ENCODE measurements at places on chromosomes 16 and 17. TPM values are rescaled to one million over a fixed set of nuclear protein-coding genes. Genes with fewer than 3 reads are reported as not detected.

- peaks cover 62% of the 10 kb centered on the region for H3K4me1 ChIP-seq
- no peak overlapping the region for H3K4me3 ChIP-seq
- no peaks in the 10 kb centered on the region for H3K27me3 ChIP-seq
- peak overlapping the region; percentile 79 for H3K27ac ChIP-seq
Observed at GRCh38 chr17:20254541-20254940, 212.8 kb downstream of the LGALS9B start.

DNA sequence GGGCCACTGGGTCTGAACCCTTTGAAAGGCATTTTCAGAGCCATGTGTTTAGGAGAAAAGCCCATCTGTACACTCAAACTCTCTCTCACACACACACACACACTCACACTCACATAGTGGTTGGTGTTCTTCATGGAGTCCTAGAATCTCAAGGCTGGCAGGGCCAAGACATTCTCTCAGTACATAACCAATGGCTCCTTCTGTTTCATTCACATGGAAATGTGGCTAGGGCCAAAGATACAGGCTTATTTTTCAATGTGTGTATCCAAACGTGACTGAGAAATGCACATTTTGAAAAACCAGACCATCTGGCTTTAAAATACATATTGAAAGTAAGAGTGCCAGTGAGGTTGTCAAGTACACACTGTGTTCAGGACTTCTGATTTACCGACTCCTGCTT, 59.0 kb upstream of the SALL1 start:
- H3K27me3 ChIP-seq: no peaks in the 10 kb centered on the region
- H3K27ac ChIP-seq: no peak overlapping the region
- H3K4me3 ChIP-seq: no peak overlapping the region

GRCh38 chr17:64538508-64539130, 31.8 kb downstream of the CEP95 start:
- H3K27me3 ChIP-seq: no peaks in the 10 kb centered on the region
- no peak overlapping the region for H3K4me3 ChIP-seq
- H3K36me3 ChIP-seq: peaks cover 3% of the 10 kb centered on the region
- H3K27ac ChIP-seq: peak overlapping the region; percentile 57
- no peak for DNase-seq

DNA sequence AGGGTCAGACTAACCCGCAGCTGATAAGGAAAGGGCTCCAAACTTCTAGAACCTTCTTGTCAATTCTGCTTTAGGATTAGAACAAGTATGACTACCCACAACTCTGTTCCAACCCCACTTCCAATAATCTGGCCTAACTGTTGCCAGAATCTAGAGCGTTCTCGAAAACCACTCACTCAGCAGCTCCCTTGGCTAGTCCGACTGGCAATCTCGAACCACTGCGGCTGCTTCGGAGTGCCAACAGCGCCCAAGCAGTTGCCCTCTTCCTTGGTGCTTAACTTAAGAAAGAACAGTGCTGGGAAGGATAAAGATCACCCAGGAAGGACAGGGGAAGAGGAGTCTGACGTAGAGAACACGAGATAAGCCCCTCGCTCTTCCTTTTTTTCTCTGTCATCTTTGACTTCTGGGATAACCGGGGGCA, 818 bp downstream of the DNAJC7 start:
- peaks cover 33% of the 10 kb centered on the region for H3K4me1 ChIP-seq
- no peak for DNase-seq
- peaks cover 9% of the 10 kb centered on the region for H3K36me3 ChIP-seq
- no peaks in the 10 kb centered on the region for H3K27me3 ChIP-seq
- peak overlapping the region; percentile 100 for H3K4me3 ChIP-seq

DNA sequence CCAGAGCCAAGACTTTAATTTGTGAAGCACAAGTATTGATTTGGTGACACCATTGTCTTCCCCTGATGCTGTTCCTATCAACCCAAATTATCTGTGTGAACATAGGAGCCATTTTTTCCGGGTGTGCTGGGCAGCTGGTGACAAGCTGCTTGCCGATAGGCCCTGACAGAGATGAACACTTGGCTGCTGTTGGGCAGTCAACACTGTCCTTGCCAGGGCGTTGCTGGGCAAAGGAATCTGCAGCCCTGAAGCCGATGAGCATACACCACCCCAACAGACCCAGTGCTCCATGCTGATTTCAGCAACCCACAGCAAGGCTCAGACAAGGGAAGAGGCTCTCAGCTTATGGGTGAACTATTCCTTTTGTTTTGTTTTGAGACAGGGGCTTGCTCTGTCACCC, 105.4 kb downstream of the YPEL2 start:
- no peaks in the 10 kb centered on the region for H3K27me3 ChIP-seq
- no peak overlapping the region for H3K4me3 ChIP-seq
- DNase-seq: no peak
- peaks cover 20% of the 10 kb centered on the region for H3K4me1 ChIP-seq
- H3K27ac ChIP-seq: no peak overlapping the region
- peaks cover 7% of the 10 kb centered on the region for H3K36me3 ChIP-seq

GRCh38 chr17:20234276-20234675, 225.1 kb downstream of the SPECC1 start:
- H3K4me3 ChIP-seq: peak overlapping the region; percentile 66
- H3K4me1 ChIP-seq: peaks cover 26% of the 10 kb centered on the region
- peak overlapping the region; percentile 80 for H3K27ac ChIP-seq

GRCh38 chr17:49029801-49030200, 32.6 kb downstream of the IGF2BP1 start:
- no peak for DNase-seq
- H3K4me1 ChIP-seq: no peaks in the 10 kb centered on the region
- no peaks in the 10 kb centered on the region for H3K36me3 ChIP-seq
- H3K27ac ChIP-seq: no peak overlapping the region
- H3K27me3 ChIP-seq: peaks cover 21% of the 10 kb centered on the region
- H3K4me3 ChIP-seq: no peak overlapping the region

DNA sequence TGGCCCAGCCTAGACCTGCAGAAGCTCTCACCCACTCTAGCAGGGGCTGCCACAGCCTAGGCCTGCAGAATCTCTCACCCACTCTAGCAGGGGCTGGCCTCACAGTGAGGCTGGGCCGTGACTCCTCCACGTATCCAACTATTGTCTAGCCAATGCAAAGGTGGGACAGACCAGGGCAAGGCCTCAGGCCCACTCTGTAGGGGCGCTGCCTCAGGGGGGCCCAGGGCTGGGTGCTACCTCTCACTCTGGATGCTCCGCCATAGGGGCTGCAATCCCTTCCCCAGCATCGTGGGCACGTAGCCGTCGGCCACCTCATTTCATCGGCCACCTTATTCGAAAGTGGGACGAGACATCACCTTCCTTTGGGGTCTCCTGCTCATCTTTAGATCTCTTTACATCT, 51.7 kb downstream of the RPH3AL start:
- no peaks in the 10 kb centered on the region for H3K36me3 ChIP-seq
- H3K4me1 ChIP-seq: no peaks in the 10 kb centered on the region
- no peak for DNase-seq
- H3K27me3 ChIP-seq: peaks cover 27% of the 10 kb centered on the region

DNA sequence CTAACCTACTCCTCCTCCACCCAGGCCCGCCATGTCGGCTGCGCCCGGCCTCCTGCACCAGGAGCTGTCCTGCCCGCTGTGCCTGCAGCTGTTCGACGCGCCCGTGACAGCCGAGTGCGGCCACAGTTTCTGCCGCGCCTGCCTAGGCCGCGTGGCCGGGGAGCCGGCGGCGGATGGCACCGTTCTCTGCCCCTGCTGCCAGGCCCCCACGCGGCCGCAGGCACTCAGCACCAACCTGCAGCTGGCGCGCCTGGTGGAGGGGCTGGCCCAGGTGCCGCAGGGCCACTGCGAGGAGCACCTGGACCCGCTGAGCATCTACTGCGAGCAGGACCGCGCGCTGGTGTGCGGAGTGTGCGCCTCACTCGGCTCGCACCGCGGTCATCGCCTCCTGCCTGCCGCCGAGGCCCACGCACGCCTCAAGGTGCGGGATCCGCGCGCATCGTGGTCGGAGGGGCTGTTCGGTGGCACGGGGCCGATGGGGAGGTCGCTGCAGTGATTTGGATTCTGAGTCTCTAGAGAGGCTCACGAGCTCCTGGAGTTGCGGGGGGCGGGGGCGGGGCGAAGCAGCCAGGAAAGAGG, 878 bp downstream of the TRIM72 start:
- no peaks in the 10 kb centered on the region for H3K36me3 ChIP-seq
- peaks cover 46% of the 10 kb centered on the region for H3K27me3 ChIP-seq
- peak overlapping the region; percentile 64 for H3K4me3 ChIP-seq
- peaks cover 26% of the 10 kb centered on the region for H3K4me1 ChIP-seq
- no peak for DNase-seq

DNA sequence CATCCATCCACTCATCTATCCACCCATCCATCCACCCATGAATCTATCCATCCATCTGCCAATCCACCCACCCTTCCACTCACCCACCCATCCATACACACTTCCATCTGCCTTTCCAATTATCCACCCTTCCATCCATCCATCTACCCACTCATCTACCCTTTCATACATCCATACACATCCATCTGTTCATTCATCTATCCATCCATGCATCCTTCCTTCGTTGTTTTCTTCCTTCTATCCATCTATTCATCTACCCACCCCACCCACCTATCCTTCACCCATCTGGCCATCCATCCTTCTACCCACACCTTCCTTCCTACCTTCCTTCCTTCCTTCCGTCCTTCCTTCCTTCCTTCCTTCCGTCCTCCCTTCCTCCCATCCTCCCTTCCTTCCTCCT, 106.1 kb downstream of the WWOX start:
- H3K4me1 ChIP-seq: no peaks in the 10 kb centered on the region
- H3K36me3 ChIP-seq: peaks cover 4% of the 10 kb centered on the region
- H3K27me3 ChIP-seq: no peaks in the 10 kb centered on the region

DNA sequence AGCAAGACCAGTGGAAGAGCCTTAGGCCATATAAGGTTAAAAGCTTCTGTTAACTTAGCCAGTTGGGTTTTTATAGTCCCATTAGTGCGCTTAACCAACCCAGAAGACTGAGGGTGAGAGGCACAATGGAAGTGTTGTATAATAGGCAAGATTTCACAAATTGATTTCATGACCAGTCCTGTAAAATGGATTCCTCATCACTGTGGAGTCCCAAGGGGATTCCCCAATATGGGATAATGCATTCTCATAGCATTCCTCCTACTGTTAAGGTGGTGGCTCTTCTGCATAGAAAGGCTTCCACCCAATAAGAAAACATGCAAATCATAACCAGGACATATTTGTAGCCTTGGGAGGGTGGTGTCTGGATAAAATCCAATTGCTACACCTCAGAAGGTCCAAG, 22.1 kb upstream of the B4GALNT2 start:
- no peaks in the 10 kb centered on the region for H3K36me3 ChIP-seq
- H3K27ac ChIP-seq: no peak overlapping the region
- H3K4me3 ChIP-seq: no peak overlapping the region
- peaks cover 5% of the 10 kb centered on the region for H3K27me3 ChIP-seq

DNA sequence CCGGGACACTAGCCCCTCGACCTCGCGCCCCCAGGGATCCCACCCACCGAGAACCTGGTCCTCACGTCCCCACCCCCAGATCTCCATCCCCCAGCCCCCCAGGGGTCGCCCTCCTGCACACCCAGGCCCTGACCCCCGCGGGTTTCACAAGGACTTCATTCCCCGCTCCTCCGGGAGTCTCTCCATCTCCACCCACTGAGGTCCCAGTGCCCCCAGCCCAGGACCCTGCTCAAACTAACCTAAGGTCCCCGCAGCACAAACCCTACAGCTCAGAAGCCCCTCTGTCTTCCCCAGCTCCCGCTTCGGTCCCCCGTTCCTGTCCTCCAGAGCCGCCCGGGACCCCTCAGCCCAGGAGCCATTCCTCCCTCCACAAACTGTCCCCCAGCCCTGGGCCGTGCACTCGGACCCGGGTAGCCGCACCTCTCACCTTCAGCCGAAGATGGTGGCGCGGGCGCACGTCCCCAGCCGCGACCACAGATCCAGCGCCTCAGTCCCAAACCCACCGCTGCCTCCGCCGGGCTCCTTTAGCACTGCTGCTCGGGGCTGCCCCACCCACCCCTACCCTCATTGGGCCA, at the start of gene MYH10:
MYH10 (minus strand) TSS at position 499 of the 575 bp plus-strand sequence. CDS start 7,479 bp downstream, outside the sequence.
- peak within 1 kb of the TSS; percentile 97 for H3K4me3 ChIP-seq
- H3K27ac ChIP-seq: peak within 1 kb of the TSS; percentile 77
- DNase-seq: no peak
- H3K27me3 ChIP-seq: peaks cover 23% of the 10 kb centered on the region
- H3K4me1 ChIP-seq: peaks cover 16% of the 10 kb centered on the region

DNA sequence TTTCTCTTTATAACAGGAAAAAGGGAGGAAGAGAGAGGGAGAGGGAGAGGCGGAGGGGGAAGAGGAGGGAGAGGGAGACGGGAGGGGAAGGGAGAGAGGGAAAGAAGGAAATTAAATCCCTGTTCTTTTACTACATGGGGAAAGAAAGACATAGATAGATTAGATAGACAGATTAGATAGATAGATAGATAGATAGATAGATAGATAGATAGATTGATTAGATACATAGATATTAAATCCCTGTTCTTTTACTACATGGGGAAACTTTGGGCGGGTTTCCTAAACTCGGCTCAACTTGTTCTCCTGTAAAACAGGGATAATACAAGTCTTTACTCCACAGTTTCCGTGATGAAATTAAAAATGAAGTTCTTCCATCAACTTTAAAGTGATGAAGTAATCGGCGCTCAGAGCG, 661 bp downstream of the RFWD3 start:
- H3K27ac ChIP-seq: peak overlapping the region; percentile 47
- peak overlapping the region; percentile 91 for H3K4me3 ChIP-seq
- peaks cover 2% of the 10 kb centered on the region for H3K27me3 ChIP-seq
- no peak for DNase-seq

GRCh38 chr16:77674888-77675287, 47.4 kb upstream of the NUDT7 start:
- H3K27me3 ChIP-seq: no peaks in the 10 kb centered on the region
- H3K4me3 ChIP-seq: no peak overlapping the region
- H3K4me1 ChIP-seq: no peaks in the 10 kb centered on the region
- H3K36me3 ChIP-seq: no peaks in the 10 kb centered on the region
- no peak overlapping the region for H3K27ac ChIP-seq

- H3K4me1 ChIP-seq: no peaks in the 10 kb centered on the region
- H3K4me3 ChIP-seq: no peak overlapping the region
- H3K36me3 ChIP-seq: no peaks in the 10 kb centered on the region
- no peak for DNase-seq
- no peak overlapping the region for H3K27ac ChIP-seq
Observed at GRCh38 chr16:25771812-25772568, 80.2 kb downstream of the HS3ST4 start.

GRCh38 chr17:12301551-12301950, 280.9 kb downstream of the MAP2K4 start:
- H3K4me3 ChIP-seq: no peak overlapping the region
- H3K27ac ChIP-seq: no peak overlapping the region
- no peak for DNase-seq
- H3K27me3 ChIP-seq: peaks cover 2% of the 10 kb centered on the region
- no peaks in the 10 kb centered on the region for H3K4me1 ChIP-seq
- H3K36me3 ChIP-seq: no peaks in the 10 kb centered on the region

- peak overlapping the region; percentile 91 for H3K27ac ChIP-seq
- H3K4me1 ChIP-seq: peaks cover 27% of the 10 kb centered on the region
- H3K27me3 ChIP-seq: peaks cover 5% of the 10 kb centered on the region
- H3K36me3 ChIP-seq: no peaks in the 10 kb centered on the region
Observed at GRCh38 chr17:2051061-2051932, 3.6 kb upstream of the HIC1 start.

- peaks cover 7% of the 10 kb centered on the region for H3K4me1 ChIP-seq
- peaks cover 61% of the 10 kb centered on the region for H3K36me3 ChIP-seq
- no peaks in the 10 kb centered on the region for H3K27me3 ChIP-seq
- no peak for DNase-seq
- no peak overlapping the region for H3K27ac ChIP-seq
- H3K4me3 ChIP-seq: no peak overlapping the region
Observed at GRCh38 chr16:14668556-14669223, 25.4 kb downstream of the PLA2G10 start.

SECTM1 gene
- not detected for total RNA-seq

RNU2-1 gene
- total RNA-seq: 8,904 TPM

CHST5 gene
- not detected for total RNA-seq

MYH11 gene
- not detected for total RNA-seq

TBC1D3 gene
- 2.5 TPM for total RNA-seq

DBF4B gene
- 9.2 TPM for total RNA-seq

FOXJ1 gene
- 3.7 TPM for total RNA-seq

ZKSCAN2 gene
- 5.4 TPM for total RNA-seq

C17orf113 gene
- 0.94 TPM for total RNA-seq

BEAN1 gene
- total RNA-seq: not detected

PPP4C gene
- total RNA-seq: 83.4 TPM

GFOD2 gene
- 13.0 TPM for total RNA-seq

CUEDC1 gene
- 0.55 TPM for total RNA-seq

SNX20 gene
- total RNA-seq: 38.3 TPM
